ENCODE measurements at places on chromosomes 2 and 18. TPM values are rescaled to one million over a fixed set of nuclear protein-coding genes. Genes with fewer than 3 reads are reported as not detected.

Gene EMX1
- total RNA-seq, result 3.6 TPM

Gene FIGN
- not detected for total RNA-seq

Gene PIEZO2
- 0.11 TPM for total RNA-seq

Gene DUSP19
- total RNA-seq, result 3.6 TPM

Gene STARD6
- total RNA-seq, result not detected

Gene EFR3B
- total RNA-seq, result 14.5 TPM

Gene SPIRE1
- total RNA-seq, result 9.2 TPM

Gene IL37
- 0.44 TPM for total RNA-seq

Gene TNFRSF11A
- 0.16 TPM for total RNA-seq

Gene C2orf80
- not detected for total RNA-seq

Gene DYNC2LI1
- total RNA-seq, result 6.4 TPM

Gene SP9
- total RNA-seq, result 2.9 TPM

Gene CTAGE1
- total RNA-seq, result not detected

Gene CYP26B1
- 1.7 TPM for total RNA-seq

Gene USP40
- 27.4 TPM for total RNA-seq

Gene AKAIN1
- total RNA-seq, result not detected

Gene UGT1A1
- total RNA-seq, result 2.6 TPM

Gene CD8B2
- total RNA-seq, result 0.09 TPM

Gene MYO7B
- total RNA-seq, result 0.58 TPM

Gene UGT1A8
- 0.50 TPM for total RNA-seq

Gene DIPK1C
- not detected for total RNA-seq

Gene SH3BP4
- 29.9 TPM for total RNA-seq

Gene IMPACT
- total RNA-seq, result 20.6 TPM

Gene RUFY4
- total RNA-seq, result not detected

Gene GPR55
- total RNA-seq, result not detected

Gene CNTNAP5
- total RNA-seq, result 0.07 TPM

Gene VWA3B
- total RNA-seq, result not detected

Gene C1GALT1C1L
- total RNA-seq, result 0.37 TPM

Gene CROCC2
- total RNA-seq, result not detected

Gene CRYBA2
- 0.59 TPM for total RNA-seq

Gene EML6
- 9.7 TPM for total RNA-seq

Gene UGT1A3
- 0.64 TPM for total RNA-seq

Gene VIL1
- total RNA-seq, result 401 TPM

Gene REG3G
- total RNA-seq, result not detected

Gene SLC4A1AP
- total RNA-seq, result 33.8 TPM

Gene KCNK3
- total RNA-seq, result 0.09 TPM

Gene MYCN
- total RNA-seq, result 46.6 TPM

Gene SLC40A1
- total RNA-seq, result 109 TPM

Gene ERFE
- 1.6 TPM for total RNA-seq

Gene KCNJ3
- total RNA-seq, result not detected

Gene GAL3ST2
- total RNA-seq, result 6.8 TPM

Gene ALLC
- total RNA-seq, result not detected

Gene SLC5A7
- total RNA-seq, result not detected

Measured in Caco-2 (cell line).